ENCODE measurements at places on chromosomes 1 and 21. TPM values are rescaled to one million over a fixed set of nuclear protein-coding genes. Genes with fewer than 3 reads are reported as not detected.

DNA sequence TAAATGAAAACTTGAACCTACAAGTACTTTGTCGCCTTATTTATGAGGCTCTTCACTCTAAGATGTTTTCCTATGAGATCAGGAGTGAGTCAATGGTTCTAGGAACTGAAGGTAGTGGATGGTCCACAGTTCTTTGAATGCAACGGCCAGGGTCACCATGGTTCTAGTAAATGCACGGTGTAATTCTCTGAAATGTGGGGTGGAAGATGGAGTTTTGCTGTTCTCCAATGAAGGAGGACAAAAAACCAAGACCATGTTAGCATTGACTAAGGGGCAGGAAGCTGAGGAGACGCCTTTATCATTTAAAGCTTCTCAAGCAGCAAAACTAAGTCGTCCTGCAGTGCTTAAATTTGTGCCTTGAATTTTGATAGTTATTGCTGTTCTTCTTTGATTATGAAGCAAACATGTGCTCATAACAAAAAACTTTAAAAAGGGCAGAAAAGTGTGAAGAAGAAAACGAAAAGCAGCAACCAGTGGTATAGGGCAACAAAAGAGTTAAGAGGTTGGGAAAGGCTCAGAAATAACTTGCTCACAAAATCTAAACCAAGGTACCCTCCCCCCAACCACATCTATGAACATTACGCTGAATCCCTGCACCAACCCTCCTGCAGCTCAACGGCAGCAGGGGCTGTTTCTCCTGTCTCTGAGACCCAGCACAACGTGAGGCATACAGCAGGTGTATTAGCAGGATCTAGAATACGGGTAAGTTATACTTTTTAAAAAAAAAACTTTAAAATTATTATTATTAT, 85.0 kb downstream of the MRPL37 start:
- H3K4me1 ChIP-seq = peaks cover 46% of the 10 kb centered on the region
- no peak overlapping the region for H3K4me3 ChIP-seq
- H3K36me3 ChIP-seq = peaks cover 14% of the 10 kb centered on the region
- DNase-seq = no peak
- H3K27me3 ChIP-seq = no peaks in the 10 kb centered on the region
- H3K27ac ChIP-seq = no peak overlapping the region

DNA sequence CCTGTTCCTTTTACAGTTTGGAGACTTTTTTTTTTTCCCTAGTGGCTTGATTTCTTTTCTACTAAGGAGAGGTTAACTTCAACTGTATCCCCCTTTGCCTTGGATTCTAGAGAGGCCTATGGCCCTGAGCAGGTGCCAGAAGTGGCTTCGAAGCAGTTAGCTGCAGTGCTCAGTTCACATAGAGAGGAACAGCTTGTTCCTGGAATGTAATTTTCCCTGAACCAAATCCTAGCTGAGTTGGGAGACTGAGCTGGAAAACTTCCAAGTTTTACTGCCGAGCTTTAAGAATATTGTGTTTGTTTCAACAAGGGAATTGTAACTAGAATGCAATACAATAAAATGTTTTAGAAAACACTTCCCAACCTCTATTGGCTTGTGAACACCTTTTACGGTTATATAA, 17.5 kb downstream of the RD3 start:
- no peak overlapping the region for H3K27ac ChIP-seq
- peaks cover 21% of the 10 kb centered on the region for H3K27me3 ChIP-seq
- DNase-seq = no peak
- H3K36me3 ChIP-seq = no peaks in the 10 kb centered on the region

DNA sequence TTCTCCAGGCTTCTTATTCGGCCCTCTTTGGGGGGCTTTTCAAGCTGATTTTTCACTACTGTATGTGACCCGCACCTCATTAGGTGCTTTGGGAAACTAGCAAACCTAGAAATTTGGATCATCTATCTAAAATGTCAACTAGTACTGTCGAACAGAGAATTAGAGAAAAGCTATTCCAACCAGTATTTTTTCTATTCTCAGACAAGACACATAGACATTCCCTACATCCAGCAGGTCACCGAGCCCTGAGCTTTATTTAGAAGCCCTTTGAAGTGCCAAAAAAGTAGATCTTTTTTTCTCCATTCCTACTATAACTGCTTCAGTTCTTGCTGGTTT, 310 bp upstream of the SSR2 start:
- no peak for DNase-seq
- peaks cover 27% of the 10 kb centered on the region for H3K36me3 ChIP-seq
- peak overlapping the region; percentile 76 for H3K27ac ChIP-seq
- H3K27me3 ChIP-seq = no peaks in the 10 kb centered on the region
- H3K4me1 ChIP-seq = peaks cover 11% of the 10 kb centered on the region

GRCh38 chr1:33180911-33181890, 642 bp downstream of the TRIM62 start:
- peak overlapping the region; percentile 79 for H3K4me3 ChIP-seq
- no peaks in the 10 kb centered on the region for H3K27me3 ChIP-seq
- H3K36me3 ChIP-seq = peaks cover 2% of the 10 kb centered on the region
- H3K27ac ChIP-seq = peak overlapping the region; percentile 70

- H3K4me1 ChIP-seq = peaks cover 21% of the 10 kb centered on the region
- DNase-seq = no peak
- no peaks in the 10 kb centered on the region for H3K36me3 ChIP-seq
- no peaks in the 10 kb centered on the region for H3K27me3 ChIP-seq
- H3K27ac ChIP-seq = no peak overlapping the region
These were observed 5.6 kb downstream of the RXRG start for GRCh38 chr1:165439330-165439729.

GRCh38 chr1:9345922-9346321, 53.2 kb downstream of the SPSB1 start:
- no peak overlapping the region for H3K27ac ChIP-seq
- H3K36me3 ChIP-seq = peaks cover 14% of the 10 kb centered on the region
- H3K4me3 ChIP-seq = no peak overlapping the region
- H3K4me1 ChIP-seq = peaks cover 44% of the 10 kb centered on the region

DNA sequence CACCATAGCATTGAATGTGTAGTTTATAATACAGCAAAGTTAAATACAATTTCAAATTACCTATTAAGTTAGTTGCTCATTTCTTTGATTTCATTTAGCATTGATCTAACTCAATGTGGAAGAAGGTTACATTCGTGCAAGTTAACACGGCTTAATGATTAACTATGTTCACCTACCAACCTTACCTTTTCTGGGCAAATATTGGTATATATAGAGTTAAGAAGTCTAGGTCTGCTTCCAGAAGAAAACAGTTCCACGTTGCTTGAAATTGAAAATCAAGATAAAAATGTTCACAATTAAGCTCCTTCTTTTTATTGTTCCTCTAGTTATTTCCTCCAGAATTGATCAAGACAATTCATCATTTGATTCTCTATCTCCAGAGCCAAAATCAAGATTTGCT, at the start of gene ANGPTL3:
ANGPTL3 (plus strand) TSS at position 240 of the 400 bp plus-strand sequence; CDS start at position 287, 47 bp downstream.
- H3K4me3 ChIP-seq = no peak within 1 kb of the TSS
- DNase-seq = no peak
- no peaks in the 10 kb centered on the region for H3K4me1 ChIP-seq
- no peaks in the 10 kb centered on the region for H3K27me3 ChIP-seq
- no peak within 1 kb of the TSS for H3K27ac ChIP-seq

- H3K27me3 ChIP-seq = peaks cover 42% of the 10 kb centered on the region
- H3K4me3 ChIP-seq = no peak overlapping the region
- no peaks in the 10 kb centered on the region for H3K36me3 ChIP-seq
- no peak overlapping the region for H3K27ac ChIP-seq
- peaks cover 7% of the 10 kb centered on the region for H3K4me1 ChIP-seq
These were observed 73.5 kb downstream of the RRAGC start for GRCh38 chr1:38786040-38786436.

DNA sequence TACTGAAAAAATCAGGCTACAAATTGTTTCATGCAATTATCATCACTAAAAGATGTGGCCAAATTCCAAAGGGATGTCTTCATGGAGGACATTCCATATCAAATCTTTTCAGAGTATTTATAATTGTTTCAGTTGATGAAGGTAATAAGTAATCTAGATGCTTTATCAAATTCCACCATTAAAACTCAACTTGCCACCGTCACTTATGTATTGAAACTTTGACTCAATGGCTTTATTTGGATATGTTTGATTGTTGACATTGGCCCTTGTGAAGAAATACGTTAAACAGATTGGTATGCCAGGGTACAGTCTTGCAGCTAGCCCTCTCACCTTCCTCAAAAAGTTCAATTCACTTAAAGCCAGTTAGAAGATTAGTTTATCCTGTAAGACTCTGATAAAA, 32.2 kb upstream of the PALMD start:
- no peak overlapping the region for H3K4me3 ChIP-seq
- no peaks in the 10 kb centered on the region for H3K4me1 ChIP-seq
- no peaks in the 10 kb centered on the region for H3K36me3 ChIP-seq
- H3K27ac ChIP-seq = no peak overlapping the region
- H3K27me3 ChIP-seq = no peaks in the 10 kb centered on the region

- no peak overlapping the region for H3K27ac ChIP-seq
- no peak overlapping the region for H3K4me3 ChIP-seq
- DNase-seq = no peak
- no peaks in the 10 kb centered on the region for H3K36me3 ChIP-seq
- no peaks in the 10 kb centered on the region for H3K27me3 ChIP-seq
These were observed 53.9 kb upstream of the RBM15 start for GRCh38 chr1:110285316-110285715.

DNA sequence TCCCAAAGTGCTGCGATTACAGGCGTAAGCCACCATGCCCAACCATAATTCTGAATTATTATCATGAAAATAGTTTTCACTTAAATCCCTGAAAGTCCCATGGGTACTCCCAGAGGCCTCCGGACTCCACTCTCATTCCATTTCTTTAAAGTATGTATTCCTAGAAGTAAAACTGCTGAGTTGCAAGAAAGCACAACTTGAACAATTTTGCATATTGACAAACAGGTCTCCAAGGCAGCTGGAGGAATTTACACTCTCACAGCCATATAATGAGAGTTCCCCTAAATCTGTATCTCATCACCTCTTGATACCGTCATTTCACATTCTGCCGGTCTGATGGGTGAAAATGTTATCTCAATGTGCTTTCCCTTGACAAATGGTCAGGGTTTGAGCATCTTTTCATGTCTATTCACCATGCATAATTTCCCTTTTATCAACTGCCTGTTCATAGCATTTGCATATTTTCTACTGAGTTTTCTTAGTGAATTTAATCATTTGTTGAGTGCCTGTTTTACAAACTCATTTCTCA, 129.4 kb downstream of the SMYD3 start:
- H3K27ac ChIP-seq = no peak overlapping the region
- DNase-seq = no peak
- H3K27me3 ChIP-seq = no peaks in the 10 kb centered on the region

DNA sequence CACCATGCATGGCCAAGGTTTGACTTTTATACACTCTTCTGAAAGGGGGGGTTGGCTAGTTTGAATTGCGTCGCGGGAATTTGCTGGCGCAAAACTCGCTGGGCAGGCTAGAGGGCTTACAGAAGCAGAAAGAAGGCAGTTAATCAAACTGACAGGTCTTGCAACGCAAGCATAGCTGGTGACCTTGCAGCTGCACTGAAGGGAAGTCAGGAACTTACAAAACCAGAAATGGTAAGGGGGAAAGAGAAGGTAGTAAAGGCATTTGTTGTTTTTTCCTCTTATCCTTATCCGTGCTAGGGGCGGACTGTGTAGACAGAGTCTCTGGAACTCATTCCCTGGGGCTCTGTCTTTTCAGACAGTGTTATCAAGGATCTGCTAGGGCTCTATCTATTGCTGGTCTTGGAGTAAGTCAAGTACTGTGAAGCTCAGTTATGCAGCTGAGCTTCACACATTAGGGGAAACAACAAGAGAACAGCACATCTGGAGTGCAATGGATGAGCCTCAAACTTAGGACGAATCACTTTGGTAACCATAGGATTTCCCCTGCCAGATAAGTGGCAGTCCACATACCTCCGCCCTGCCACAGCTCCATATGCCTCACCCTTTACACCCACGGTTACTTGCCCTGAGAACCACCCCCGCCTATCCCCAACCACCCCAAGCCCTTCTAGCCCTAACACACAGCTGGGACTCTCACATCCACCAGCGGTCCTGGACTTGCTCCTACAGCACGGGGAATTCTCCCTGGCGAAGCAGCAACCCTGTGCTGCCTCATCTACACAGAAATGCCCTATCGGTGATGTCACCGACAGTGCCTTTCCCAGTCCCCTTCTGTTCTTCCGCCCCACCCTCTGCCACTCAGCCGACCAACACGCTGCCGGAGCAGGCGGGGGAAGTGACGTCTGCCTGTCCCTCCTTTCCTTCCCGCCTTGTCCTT, 251.4 kb downstream of the FAM72C start:
- no peaks in the 10 kb centered on the region for H3K4me1 ChIP-seq
- H3K4me3 ChIP-seq = no peak overlapping the region
- DNase-seq = no peak
- no peak overlapping the region for H3K27ac ChIP-seq

GRCh38 chr1:100443811-100444571, 91.7 kb downstream of the CDC14A start:
- H3K27me3 ChIP-seq = no peaks in the 10 kb centered on the region
- no peaks in the 10 kb centered on the region for H3K36me3 ChIP-seq
- no peaks in the 10 kb centered on the region for H3K4me1 ChIP-seq
- no peak overlapping the region for H3K4me3 ChIP-seq
- no peak overlapping the region for H3K27ac ChIP-seq
- DNase-seq = no peak

DNA sequence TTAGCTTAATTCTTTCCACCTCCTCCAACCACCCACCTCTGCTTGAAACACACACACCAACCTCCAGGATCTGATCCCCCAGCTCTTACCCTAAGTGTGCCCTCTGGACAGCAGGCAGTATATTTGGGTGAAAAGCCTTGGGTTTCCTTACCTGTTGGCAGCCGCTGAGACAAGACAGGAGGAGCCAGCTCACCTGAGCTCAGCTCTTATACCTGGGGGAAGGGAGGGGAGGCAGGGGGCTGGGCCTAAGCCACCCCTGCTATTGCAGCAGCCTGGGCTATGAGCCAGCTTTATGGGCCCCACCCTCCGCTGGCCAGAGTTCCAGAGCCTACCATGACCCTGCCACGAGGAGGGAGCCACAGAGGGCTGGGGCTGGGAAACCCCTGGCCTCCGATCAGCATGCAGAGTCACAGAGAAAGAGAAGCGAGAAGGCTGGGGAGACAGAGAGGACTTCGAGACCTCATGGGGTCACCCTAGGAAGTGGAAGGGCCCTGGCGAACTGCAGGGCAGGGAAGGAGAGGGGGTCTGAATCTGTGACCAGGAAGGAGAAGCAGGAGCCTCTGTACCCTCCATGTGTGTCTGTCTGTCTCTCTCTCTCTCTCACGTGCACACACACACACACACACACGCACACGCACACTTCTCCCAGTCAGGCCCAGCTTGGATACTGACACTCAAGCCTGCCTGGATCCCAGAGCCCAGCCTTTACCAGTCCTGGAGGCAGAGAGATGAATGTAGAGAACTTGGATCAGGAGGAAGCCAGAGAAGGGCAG, at the start of gene S100A14:
S100A14 (minus strand) TSS at position 182 of the 773 bp plus-strand sequence. CDS start 467 bp downstream, outside the sequence.
- peaks cover 24% of the 10 kb centered on the region for H3K4me1 ChIP-seq
- H3K27ac ChIP-seq = no peak within 1 kb of the TSS
- no peak within 1 kb of the TSS for H3K4me3 ChIP-seq
- H3K36me3 ChIP-seq = peaks cover 4% of the 10 kb centered on the region
- no peaks in the 10 kb centered on the region for H3K27me3 ChIP-seq

GRCh38 chr1:228471762-228472398, 15.3 kb upstream of the RNF187 start:
- no peak for DNase-seq
- no peaks in the 10 kb centered on the region for H3K36me3 ChIP-seq
- H3K27ac ChIP-seq = no peak overlapping the region
- H3K27me3 ChIP-seq = peaks cover 31% of the 10 kb centered on the region
- H3K4me3 ChIP-seq = no peak overlapping the region

The LEFTY1 gene
- 0.77 TPM for total RNA-seq

The PTAFR gene
- 4.7 TPM for total RNA-seq

The CLDN8 gene
- total RNA-seq = 0.11 TPM

The RHD gene
- 1.4 TPM for total RNA-seq

The CHRM3 gene
- total RNA-seq = 26.8 TPM

The OSCP1 gene
- 27.9 TPM for total RNA-seq

The ST6GALNAC3 gene
- 29.9 TPM for total RNA-seq

The FAM43B gene
- 3.0 TPM for total RNA-seq

All from spinal cord (tissue), 10 donors.